Epithelial cell of esophagus (primary cell): ENCODE measurements at places on chromosomes 4 and X.

DNA sequence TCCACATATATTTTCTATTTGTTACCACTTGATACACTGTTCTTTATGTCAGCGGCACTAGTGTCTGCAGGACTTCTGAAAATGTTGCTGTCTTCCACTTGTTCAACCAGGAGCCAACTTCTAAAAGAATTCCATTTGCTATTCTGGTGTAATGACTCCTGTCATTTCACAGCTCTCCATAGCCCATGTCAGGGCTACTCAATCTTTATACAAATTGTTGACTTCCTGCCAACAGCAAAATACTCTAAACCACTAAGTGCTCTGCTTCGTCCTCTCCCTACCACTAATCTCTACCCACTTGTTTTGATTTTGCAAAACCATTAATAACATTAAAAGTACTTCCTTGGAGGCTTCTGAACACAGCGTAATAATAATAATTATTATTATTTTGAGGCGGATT is 7.2 kb downstream of the CTSO start:
- no peak for DNase-seq

DNA sequence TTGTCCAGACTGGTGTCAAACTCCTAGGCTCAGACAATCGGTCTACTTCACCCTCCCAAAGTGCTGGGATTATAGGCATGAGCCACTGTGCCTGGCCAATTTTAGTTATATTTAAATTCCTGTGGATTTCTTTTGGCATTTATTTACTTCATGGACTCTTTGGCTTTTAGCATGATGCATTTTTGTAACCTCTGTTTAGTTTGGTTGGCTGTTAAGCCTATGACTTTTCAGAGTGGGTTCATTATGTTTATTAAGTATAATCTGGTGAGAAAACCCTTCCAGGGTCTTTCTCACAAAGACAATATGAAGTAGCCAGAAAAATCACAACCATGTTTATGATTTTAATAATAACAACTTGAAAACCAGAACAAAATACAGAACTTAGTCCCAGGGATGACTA is 49.4 kb downstream of the USP38 start:
- DNase-seq: no peak

DNA sequence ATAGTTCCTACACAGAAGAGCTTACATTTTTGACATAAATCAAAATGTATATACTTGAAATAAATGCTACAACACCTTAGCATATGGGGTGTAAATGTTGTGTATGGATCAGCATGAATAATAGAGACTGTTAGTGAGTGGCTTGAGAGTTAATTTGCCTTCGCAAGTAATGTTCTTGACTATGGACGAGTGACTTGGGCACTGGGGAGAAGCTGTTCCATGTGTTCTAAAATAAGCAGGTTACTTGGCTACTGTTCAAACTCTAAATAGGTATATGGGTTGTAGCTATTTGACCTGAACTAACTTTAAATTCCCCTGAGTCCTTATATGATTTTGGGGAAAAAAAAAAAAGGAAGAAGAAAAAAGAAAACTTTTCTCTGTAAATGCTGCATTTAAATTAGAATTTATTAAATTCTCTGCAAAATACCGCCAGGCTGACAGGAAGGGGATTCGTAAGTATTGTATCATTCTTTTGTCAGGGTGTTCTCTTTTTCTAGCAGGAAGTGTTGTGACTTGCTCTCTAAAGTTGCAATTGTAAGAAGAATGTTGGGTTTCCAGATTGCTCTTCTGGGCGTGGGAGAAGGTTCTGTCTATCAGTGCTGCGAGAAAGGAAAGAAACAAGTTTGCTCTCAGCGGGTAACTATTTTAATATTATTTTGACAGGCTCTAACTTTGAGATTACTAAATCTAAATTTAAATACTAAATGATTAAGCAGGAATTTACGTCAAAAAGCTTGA is 32.2 kb downstream of the PLS3 start:
- peak; percentile 78 for DNase-seq

DNA sequence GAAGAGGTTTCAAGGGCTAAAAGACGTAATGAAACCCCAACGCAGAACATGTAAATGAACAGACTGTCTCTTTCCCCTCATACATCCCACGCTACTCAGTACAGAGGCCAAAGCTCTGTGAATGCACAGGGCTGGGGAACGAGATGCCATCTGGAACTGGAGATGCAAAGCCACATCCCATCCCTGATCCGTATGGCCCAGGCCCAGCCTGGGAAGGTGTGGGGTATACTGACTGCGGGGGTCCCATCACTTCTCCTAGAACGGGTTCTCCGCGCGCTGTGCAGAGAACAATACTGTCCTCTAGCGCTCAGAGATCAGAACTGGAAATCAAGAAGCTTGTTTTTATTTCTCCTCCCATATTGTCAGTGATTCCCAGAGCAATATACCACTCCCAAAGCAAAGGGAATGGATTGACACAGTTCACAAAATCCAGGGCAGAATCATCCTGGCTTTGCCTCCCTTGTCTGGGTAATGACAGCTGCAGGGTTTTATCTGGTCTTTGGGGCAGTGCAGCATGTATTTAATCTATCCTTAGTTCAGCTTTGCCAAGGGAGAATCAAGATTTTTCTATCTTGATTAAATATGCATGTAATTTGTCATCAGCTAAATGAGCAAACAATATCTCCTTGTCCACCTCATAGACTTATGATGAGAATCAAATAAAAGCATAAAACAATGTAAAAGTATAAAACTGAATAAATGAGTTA is 47.3 kb upstream of the TLR3 start:
- DNase-seq: peak; percentile 37

GRCh38 chrX:107552930-107553329 is 75.4 kb upstream of the PRPS1 start:
- DNase-seq: no peak

GRCh38 chrX:96994093-96994492 is 110.4 kb downstream of the RPA4 start:
- DNase-seq: no peak

- DNase-seq: no peak
Observed at GRCh38 chr4:172411149-172411548, 597.9 kb downstream of the GALNTL6 start.

- no peak for DNase-seq
Observed at GRCh38 chrX:154800478-154801210, 4.6 kb downstream of the MPP1 start.

GRCh38 chrX:153245288-153245731 is 66.2 kb downstream of the MAGEA1 start:
- peak; percentile 43 for DNase-seq

DNA sequence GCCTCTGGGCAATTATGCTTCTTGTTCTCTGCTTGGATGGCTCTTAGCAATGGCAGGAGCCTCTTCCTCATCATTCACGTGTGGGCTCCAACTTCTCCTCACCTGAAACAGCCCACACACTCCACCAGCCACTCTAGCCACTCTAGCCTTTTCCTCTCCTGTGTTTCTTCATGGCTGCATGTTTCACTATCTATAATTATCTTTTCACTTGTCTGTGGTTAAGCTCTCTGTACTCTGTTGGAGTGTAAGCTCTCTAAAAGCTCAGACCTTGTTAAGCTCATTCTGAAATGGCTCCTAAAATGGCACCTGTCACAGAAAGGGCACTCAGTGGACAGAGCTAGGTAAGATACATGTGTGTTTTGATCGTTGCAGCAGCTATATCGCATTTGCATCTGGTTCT is 80.0 kb downstream of the SH3KBP1 start:
- no peak for DNase-seq

- peak; percentile 13 for DNase-seq
Observed at GRCh38 chr4:112083587-112084347, 61.5 kb upstream of the FAM241A start.

GRCh38 chr4:80235451-80235850 is 31.0 kb upstream of the FGF5 start:
- peak; percentile 44 for DNase-seq

GRCh38 chr4:113293043-113293560 is 243.6 kb downstream of the ANK2 start:
- no peak for DNase-seq

DNA sequence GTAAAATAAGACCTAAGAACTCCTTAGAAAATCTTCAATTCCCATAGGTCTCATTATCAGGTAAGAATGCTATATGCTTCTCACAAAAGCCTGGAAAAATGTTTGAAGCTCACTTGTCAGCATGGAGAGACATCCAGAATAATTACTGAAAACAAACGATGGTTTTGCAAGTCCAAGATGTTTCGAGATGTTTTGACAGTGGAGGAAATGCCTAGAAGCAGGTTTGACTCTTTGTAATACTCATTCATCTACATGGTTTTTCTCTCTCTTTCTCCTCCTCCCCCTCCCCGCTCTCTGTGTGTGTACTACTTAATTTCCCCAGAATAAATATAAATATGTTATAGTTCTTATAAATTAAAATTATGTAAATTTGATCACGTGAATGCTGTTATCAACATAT is 131.9 kb upstream of the NR3C2 start:
- no peak for DNase-seq

DNA sequence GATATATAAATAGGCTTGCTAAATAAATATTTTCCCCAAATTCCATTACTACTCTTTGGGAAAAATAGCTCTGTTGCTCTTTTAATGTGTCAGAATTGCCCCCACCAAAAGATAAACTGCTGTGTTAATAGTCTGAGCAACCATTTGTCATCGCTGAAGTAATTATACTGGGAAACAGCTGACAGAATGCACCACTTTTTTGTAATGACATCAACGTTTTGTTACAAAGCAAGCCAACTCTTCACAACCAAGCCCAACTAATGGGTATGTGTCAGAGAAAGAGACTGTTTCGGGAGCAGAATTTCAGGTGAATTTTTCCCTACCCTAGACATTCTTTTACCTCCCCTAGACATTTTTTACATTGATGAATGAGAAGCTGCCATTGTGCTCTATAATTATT is 405.0 kb upstream of the MAGEB18 start:
- peak; percentile 23 for DNase-seq

DNA sequence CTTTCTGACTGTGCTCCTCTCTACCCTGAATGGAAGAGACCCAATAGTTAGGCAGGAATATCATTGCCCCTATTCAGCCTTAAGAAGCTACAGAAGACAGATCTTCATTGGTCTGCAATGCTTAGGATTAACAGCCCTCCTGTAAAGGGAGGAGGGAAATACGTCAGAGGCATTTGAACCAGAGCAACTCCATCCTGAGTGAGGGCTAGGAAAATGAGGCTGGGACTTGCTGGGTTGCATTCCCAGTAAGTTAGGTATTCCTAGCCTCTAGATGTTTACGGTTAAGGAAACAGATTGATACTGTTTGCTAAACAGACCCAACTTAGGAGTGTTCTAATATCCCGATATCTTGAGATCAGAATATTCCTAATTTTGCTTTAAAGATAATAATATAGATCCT is 63.5 kb downstream of the PCDH18 start:
- no peak for DNase-seq

DNA sequence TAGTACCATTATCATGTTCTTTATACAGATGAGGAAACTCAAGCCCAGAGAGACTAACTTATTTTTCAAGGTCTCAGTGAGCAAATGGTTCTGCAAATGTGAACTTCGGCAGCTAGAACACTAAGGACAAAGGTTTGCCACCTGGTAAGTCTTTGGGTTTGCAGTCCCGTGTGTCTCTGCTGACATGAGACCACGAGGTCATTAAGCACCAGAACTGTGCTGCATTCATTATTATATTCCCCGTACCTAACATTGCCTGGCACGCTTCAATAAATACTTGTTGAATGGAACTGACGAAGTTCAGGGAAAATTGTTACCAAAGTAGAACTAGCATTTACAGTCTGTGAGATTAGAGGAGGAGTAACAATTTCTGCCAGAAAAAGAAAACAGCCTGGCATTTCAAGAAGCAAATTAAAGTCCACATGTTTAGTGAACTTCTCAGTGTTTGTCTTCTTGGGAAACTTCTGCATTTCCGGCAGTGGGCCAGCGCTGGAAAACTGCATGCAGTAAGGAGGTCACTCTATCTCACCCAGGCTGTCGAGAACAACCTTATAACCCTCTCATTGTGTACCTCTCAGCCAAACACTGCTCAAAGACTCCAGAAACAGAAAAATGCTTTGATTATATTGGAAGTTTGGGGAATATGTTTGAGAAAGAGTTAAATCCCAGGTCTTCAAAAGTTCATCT is 67.4 kb upstream of the CPEB2 start:
- no peak for DNase-seq

DNA sequence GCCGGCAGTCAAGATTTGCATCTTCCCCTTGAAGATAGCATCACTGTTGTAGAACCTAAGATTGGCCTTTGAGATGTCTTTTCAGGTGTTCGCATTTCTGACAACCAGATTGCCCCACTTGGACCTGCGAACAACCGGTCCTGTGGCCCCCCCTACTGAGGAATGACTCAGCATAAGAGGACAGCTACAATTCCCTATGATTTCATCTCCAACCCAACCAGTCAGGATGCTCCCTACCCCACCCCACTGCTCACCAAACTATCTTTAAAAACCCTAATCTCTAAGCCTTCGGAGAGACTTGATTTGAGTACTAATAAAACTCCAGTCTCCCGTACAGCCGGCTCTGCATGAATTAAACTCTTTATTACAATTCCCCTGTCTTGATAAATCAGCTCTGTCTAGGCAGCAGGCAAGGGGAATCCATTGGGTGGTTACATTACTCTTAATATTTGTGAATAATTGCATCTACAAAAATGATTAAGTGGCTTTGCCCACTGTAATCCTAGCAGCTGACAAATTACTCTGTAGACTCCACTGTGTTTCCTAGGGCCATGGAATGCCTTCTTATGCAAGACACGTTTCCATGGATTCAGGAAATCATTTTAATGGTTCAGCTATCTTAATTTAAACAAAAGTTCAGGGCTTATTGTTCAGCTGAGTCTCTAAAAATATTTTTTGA is 95.4 kb downstream of the GPR143 start:
- no peak for DNase-seq

GRCh38 chr4:112944006-112944405 is 105.4 kb upstream of the ANK2 start:
- no peak for DNase-seq

- DNase-seq: no peak
Observed at GRCh38 chr4:6473264-6474052, 1.0 kb upstream of the PPP2R2C start.

- peak; percentile 78 for DNase-seq
Observed at GRCh38 chrX:12988797-12989196, 13.9 kb downstream of the TMSB4X start.

- DNase-seq: no peak
Observed at GRCh38 chr4:38015886-38016515, 55.8 kb downstream of the PTTG2 start.

- no peak for DNase-seq
Observed at GRCh38 chr4:2722033-2722432, 34.1 kb downstream of the TNIP2 start.

- no peak for DNase-seq
Observed at GRCh38 chr4:55087009-55087912, 38.1 kb downstream of the KDR start.

- DNase-seq: peak; percentile 72
Observed at GRCh38 chrX:115690511-115691216, 129.7 kb downstream of the PLS3 start.

DNA sequence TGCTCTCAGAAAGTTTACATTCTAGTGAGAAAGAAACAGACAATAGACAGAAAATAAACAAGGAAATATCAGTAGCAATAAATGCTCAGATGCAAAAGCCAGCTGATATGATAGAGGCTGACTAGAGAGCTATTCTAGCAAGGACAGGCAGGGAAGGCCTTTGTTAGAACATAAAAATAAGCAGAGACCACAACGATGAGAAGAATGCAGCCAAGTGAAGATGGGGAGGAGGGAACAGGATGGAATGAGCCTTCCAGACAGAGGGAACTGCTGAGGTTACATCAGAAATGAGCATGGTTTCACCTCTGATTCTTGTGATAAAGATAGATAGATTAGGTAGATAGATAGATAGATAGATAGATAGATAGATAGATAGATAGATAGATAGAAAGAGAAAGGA is 7.6 kb upstream of the SOWAHB start:
- no peak for DNase-seq
